ENCODE measurements at places on chromosomes 3 and 15.

GRCh38 chr3:56125358-56126005 lies 342.8 kb downstream of the ERC2 start:
- peak; percentile 57 for DNase-seq

- peak; percentile 89 for DNase-seq
These were observed 20.4 kb downstream of the ISG20 start for GRCh38 chr15:88658972-88659931.

GRCh38 chr15:70876683-70877082 lies 15.6 kb downstream of the THAP10 start:
- no peak for DNase-seq

GRCh38 chr3:163863146-163863545 lies 1215.2 kb downstream of the SI start:
- DNase-seq = peak; percentile 3

DNA sequence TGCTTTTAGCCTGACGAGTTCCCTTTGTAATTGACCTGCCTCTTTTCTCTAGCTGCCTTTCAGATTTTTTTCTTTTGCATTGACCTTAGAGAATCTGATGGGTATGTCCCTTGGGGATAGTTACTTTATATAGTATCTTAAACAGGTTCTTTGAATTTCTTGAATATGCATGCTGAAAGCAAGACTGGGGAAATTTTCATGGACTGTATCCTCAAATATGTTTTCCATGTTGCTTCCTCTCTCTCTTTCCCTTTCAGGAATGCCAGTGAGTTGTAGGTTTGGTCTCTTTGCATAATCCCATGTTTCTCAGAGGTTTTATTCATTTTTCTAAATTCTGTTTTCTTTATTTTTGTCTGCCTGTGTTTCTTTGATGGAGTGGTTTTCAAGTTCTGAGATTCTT lies 81.8 kb upstream of the CPNE4 start:
- no peak for DNase-seq

- DNase-seq = peak; percentile 70
These were observed 156.7 kb upstream of the MEF2A start for GRCh38 chr15:99409097-99409473.

DNA sequence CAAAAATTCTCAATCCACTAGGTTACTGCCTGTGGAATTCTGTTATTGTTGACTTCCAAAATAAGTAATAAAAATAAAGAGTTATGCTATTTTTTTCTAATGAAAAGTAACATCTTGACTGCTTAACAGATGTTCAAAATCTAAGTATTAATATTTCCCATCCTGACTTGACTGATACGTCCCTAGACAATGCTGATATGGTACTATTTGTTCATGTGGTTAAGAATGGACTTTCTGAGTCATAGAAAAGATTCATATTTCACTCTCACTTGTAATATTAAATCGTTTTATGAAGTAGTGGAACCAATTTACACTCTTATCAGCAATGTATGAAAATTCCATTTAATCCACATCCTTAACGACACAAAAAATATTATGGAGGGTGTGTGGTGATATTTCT lies 104.8 kb upstream of the PLSCR5 start:
- peak; percentile 38 for DNase-seq

DNA sequence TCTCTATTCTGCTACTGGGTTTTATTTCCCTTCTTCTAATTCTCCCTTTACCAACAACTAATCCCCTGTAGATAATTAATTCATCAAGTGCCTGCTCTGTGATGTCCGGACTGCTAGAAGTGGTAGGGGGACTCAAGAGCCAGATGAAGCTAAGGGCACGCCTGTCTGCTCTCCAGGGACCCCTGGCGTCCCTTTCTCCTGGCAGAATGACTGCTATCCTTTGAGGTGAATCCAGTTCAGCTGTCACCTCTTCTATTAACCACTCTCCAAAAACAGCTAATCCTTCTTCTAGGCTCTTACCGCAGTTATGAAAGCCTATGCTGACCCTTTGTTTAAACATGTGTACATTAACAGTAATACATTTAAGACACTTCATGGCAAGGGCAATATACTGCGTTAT lies 1.4 kb upstream of the CHRNA7 start:
- no peak for DNase-seq

DNA sequence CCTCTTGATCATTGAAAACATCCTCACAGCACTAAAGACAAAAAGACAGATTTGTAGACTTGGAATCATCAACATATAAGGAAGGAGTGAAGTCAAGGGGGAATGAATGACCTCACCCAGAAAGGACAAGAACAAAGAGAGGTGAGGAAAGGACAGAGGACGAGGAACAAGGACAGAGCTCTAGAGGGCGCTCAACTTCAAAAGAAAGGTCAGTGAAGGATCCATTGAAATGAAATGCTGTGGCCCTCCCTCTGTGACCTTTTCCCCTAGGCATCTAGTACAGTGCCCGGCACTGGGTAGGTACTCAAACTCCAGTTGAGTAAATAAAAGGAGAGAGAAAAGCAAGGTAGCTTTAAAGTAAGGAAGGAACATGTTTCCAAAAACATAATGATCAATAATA lies 2.6 kb downstream of the ATP8B4 start:
- peak; percentile 56 for DNase-seq

DNA sequence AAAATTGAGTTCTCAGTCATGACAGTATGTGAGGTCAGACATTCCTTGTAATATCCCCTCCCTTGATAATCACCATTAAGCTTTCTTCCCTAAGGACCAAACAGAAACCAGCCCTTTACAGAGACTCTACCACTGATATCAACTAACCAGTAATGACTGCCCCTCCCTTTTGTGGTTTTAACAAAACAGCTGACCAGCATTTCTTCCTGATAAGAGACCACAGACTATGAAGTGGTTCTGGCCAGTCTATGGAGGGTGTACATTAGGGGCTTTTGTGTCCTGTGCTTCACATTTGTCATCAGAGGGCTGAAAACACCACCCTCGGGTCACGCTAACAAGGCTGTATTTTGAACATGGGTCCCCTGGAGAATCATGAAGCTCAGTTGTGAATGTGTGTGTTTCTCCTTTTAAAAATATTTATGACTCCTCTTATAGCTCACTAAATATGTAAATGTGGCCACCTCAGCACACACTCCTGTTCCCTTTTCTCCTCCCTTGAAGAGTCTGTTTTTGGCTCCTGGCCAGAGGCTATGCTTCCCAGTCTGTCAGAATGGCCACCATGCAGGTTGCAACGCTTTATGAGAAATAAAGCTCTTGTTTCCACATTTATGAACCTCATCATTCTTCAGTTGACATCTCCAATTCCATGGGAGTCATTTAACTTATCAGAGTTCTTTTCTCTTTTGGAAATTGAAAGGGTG lies 239.3 kb downstream of the CPNE4 start:
- DNase-seq = no peak

- no peak for DNase-seq
These were observed 50.6 kb downstream of the MGLL start for GRCh38 chr3:127771746-127772145.

DNA sequence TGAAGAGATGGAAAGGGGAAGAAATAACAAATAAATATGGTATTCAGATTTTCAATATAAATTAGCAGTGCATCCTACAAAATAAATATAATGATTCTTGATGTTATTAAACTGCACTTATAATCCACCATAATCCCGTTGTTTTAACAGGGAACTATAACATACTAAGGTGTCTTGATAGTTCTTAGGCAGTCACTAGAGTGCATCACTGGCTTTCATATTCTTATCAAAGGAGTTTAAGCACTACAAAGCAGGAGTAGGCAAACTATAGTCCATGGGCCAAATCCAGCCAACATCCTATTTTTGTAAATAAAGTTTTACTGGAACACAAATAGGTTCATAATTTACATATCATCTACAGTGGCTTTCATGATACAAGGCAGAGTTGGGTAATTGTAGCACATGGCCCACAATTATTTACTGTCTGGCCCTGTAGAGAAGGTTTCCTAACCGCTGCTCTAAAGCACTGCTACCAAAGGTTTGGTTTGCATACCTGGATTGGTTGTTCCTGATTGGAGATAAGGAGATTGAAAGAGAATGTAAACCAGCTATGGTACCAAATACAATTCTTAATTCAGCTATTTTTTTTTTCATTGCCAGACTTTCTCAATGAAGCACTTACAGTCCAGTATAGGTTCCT lies 104.3 kb downstream of the ZNF280D start:
- DNase-seq = no peak

DNA sequence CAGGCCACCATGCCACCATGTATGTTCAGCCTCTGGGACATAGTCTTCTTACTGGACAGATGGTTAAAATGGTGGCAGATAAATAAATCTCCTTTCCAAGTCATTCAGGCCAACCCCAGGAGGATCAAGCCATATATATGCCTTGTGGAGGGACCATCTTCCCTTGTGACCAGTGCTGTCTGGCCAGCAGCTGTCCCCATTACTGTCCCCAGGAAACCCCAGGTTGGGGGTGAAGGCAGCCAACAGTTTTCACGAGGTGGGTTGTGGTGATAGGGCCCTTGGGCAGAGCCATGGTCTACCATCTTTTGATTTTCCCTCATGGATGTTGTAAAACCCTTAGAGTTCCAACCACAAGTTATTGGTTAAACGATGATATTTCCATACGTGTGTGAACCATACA lies 48.7 kb upstream of the PCSK6 start:
- no peak for DNase-seq

- no peak for DNase-seq
These were observed 59.0 kb upstream of the CTSH start for GRCh38 chr15:79003896-79004295.

- no peak for DNase-seq
These were observed 973.4 kb downstream of the ROBO1 start for GRCh38 chr3:78794431-78794830.

GRCh38 chr15:96270581-96271172 lies 59.8 kb upstream of the NR2F2 start:
- DNase-seq = peak; percentile 89

- DNase-seq = no peak
These were observed 5.9 kb downstream of the ATP8B4 start for GRCh38 chr15:50113187-50113505.

GRCh38 chr3:19347671-19348070 lies 199.4 kb downstream of the KCNH8 start:
- DNase-seq = no peak

DNA sequence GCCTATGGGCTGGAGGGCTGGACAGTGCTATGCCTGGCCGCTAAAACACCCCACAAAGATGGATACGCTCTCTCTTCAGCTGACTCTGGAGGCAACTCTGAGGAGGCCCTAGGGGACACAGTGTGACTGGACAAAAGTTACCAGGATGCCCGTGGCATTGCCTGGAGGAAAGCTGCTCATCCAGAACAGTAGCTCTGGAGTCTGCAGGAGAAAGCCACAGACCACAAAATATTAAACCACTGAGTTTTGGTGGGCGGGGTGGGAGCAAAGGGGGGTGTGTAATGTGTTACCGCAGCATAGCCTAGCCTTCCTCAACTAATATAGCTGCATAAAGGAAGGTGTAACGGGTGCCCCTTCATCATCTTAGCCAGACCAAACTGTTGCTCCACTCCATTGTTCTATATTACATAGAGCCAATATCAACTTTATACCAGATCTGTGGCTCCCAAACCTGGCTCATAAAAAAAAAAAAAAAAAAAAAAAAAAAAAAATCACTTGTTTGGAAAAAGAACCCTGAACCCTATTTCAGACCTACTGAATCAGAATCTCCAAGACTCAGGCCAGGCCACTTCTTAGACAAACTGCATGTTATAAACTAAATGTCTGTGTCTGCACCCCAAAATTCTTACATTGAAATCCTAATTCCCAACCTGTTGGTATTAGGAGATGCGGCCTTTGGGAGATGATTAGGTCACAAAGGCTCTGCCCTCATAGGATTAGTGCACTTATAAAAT lies 132.6 kb downstream of the TNIK start:
- peak; percentile 10 for DNase-seq

GRCh38 chr3:123764647-123765046 lies 119.5 kb downstream of the MYLK start:
- no peak for DNase-seq

GRCh38 chr3:69178838-69179739 lies 56.7 kb upstream of the LMOD3 start:
- DNase-seq = peak; percentile 69

- DNase-seq = no peak
These were observed 1.2 kb upstream of the LRRC34 start for GRCh38 chr3:169813757-169814517.

DNA sequence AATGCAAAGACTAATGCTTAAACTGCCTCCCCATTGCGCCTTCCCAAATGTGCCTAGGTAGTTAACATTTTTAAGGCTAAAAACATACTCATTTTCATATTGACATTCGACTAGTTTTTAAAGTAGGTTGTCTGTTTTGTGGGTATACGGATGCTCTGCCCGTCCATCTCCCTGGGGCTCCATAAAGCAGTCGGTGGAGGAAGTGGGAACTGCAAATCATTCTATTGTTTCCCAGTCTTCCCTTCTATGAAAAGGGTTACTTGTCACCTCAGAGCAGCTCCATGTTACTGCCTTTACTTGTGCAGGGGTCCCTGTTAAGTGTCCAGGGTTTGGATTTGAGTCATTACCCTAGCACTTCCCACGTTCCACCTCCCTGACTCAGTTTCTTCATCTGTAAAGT lies 10.9 kb downstream of the CHCHD6 start:
- DNase-seq = no peak

DNA sequence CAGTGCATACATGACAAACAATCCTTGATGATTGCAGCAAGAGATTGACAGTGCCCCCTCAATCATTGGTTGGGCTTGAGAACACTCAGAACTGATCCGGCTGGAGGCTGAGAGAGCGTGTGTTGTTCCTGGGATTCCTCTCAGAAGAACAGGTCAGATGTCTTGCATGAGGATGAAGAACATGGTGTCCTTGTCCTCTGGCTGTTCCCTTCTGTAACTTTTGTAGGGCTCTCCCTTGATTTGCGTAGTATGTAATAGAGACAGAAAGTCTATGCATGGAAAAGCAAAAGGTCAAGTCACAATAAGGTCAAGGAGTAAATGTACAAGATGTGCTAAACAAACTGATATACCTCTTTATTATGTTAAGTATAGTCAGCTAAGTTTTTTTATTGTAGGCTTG lies 8.2 kb downstream of the CHST2 start:
- no peak for DNase-seq

- DNase-seq = no peak
These were observed 411.5 kb downstream of the GABRG3 start for GRCh38 chr15:27382361-27383025.

- peak; percentile 95 for DNase-seq
These were observed 165.8 kb downstream of the MECOM start for GRCh38 chr3:169497567-169498257.

DNA sequence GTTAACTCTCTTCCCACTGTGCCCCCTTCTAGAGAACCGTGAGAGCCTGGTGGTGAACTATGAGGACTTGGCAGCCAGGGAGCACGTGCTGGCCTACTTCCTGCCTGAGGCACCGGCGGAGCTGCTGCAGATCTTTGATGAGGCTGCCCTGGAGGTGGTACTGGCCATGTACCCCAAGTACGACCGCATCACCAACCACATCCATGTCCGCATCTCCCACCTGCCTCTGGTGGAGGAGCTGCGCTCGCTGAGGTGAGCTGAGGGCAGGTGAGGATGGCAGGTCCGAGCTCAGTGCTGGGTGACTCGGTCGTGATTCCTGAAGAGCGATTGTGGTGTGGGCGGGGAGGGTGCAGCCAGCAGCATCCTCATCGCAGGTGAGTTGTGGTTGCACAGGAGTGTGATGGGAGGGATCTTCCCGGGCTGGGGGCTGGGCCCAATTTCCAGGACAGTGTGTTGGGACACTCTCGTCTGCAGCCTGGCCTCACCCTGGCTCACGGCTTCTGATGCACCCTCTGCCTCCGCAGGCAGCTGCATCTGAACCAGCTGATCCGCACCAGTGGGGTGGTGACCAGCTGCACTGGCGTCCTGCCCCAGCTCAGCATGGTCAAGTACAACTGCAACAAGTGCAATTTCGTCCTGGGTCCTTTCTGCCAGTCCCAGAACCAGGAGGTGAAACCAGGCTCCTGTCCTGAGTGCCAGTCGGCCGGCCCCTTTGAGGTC lies 8.0 kb downstream of the MCM2 start:
- DNase-seq = no peak

All from PC-3 (cell line).